ENCODE measurements at places on chromosomes 12 and 14. TPM values are rescaled to one million over a fixed set of nuclear protein-coding genes. Genes with fewer than 3 reads are reported as not detected.

Gene TDRD9
- total RNA-seq: 1.1 TPM

Gene ANHX
- total RNA-seq: not detected

Gene SMIM41
- total RNA-seq: not detected

Gene MYH6
- total RNA-seq: not detected

Gene SMOC1
- 0.14 TPM for total RNA-seq

Gene GPRC5D
- total RNA-seq: not detected

Gene ESR2
- 0.27 TPM for total RNA-seq

Gene GALNT9
- total RNA-seq: 0.40 TPM

Gene CD27
- not detected for total RNA-seq

Gene L3HYPDH
- 49.5 TPM for total RNA-seq

Gene OR11H12
- total RNA-seq: not detected

Gene GPR84
- not detected for total RNA-seq

Gene CLEC1A
- 10.6 TPM for total RNA-seq

Gene CFAP54
- total RNA-seq: 68.3 TPM

Gene CLEC2D
- total RNA-seq: 3.5 TPM

Gene FBXW8
- 19.3 TPM for total RNA-seq

Gene SLC17A8
- not detected for total RNA-seq

Data from thoracic aorta endothelial cell (primary cell).